ENCODE measurements at places on chromosomes 12 and 14.

DNA sequence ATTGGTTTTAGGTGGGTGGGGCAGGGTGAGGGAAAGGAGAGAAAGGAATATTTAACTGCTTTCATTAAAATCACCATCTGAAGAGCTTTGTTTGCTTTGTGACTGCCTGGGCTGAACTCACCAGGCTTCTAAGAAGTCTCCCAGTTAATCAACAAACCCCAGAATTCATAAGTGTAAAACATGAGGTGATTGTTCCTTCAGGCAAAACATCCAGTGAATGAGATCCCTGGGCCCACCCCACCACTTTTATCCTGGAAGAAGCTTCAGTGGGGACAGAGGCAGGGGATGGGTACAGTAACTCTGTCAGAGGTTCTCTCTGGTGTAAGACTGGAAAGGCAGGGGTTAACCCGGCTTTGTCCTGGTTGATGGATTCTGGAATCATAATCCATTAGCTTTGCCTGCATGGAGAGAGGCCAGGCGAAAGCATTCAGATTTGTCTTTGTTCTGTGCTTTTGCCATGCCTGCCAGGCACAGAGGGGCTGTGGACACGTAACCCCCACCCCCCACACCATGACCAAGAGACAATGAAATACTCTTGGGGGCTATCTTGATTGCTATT is 16.7 kb downstream of the PDE1B start:
- DNase-seq, result no peak

GRCh38 chr12:89211456-89211855 is 140.8 kb downstream of the DUSP6 start:
- DNase-seq, result no peak

GRCh38 chr12:1539135-1539534 is 55.2 kb downstream of the FBXL14 start:
- no peak for DNase-seq

- DNase-seq, result no peak
Measured at GRCh38 chr12:28374556-28374955, 184.3 kb downstream of the CCDC91 start.

DNA sequence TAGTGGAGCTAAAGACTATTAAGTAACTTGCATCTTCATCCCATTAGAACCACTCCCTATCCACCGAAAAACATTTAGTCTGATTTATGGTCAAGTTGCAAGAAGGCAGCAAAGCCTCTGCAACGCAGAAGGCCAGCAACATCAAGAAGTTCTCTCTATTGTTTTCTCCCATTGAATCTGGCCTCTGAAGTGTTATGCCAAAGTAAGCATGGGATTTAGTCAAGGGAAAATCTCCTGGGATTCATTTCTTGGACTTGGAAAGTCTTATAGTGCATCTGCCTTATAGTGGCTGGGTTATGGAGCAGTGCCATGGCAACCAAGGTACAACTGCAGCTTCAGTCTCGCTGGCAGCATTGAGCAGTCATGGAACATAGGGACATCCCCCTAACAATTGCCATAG is 87.7 kb upstream of the KRR1 start:
- no peak for DNase-seq

DNA sequence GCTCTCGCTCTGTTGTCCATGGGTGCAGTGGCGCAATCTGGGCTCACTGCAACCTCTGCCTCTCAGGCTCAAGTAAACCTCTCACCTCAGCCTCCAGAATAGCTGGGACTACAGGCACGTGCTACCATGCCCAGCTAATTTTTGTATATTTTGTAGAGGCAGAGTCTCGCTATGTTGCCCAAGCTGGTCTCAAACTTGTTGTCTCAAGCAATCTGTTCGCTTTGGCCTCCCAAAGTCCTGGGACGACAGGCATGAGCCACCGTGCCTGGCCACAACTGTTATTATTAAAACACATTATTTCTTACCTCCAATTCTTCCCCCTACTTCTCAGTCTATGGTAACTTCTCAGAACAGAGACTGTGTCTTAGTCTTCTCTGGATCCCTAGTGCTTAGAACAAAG is 143.3 kb downstream of the DICER1 start:
- no peak for DNase-seq

DNA sequence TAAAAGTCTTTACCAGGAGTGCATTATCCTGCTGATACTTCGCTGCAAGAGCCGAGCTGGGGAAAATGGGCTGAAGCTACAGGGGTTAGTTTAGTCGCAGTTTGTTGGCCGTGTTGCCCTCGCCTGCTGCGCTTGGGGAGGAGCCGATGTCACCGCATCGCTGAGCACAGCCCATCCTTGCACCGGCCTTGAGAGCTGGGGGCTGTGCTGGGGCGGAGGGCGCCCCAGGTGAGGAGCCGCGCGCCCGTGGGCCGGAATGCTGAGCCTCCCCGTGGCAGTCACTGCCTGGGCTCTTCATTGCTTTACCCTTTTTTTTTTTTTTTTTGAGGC is 50.0 kb downstream of the ADGRD1 start:
- no peak for DNase-seq

GRCh38 chr12:81339071-81339470 is 261.2 kb downstream of the ACSS3 start:
- DNase-seq, result no peak

DNA sequence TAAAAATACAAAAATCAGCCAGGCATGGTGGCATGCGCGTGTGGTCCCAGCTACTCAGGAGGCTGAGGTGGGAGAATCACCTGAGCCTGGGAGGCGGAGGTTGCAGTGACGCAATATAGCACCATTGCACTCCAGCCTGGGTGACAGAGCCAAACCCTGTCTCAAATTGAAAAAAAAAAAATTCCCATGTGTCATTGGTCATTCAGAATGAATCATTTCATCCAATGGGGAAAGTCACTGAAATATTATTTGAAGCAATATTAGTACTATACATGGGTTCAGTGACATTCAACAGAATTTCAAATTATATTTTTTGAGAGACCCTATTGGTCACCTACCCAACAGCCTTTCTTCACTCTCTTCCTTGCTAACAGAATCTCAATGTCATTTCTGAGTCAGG is 276.1 kb downstream of the ITPR2 start:
- DNase-seq, result no peak

- DNase-seq, result peak; percentile 97
Measured at GRCh38 chr12:47963340-47964040, at the start of gene TMEM106C. TMEM106C (plus strand) TSS chr12:47963596; CDS start chr12:47964237, 641 bp downstream.

- DNase-seq, result no peak
Measured at GRCh38 chr14:47959740-47960139, 284.3 kb upstream of the MDGA2 start.

DNA sequence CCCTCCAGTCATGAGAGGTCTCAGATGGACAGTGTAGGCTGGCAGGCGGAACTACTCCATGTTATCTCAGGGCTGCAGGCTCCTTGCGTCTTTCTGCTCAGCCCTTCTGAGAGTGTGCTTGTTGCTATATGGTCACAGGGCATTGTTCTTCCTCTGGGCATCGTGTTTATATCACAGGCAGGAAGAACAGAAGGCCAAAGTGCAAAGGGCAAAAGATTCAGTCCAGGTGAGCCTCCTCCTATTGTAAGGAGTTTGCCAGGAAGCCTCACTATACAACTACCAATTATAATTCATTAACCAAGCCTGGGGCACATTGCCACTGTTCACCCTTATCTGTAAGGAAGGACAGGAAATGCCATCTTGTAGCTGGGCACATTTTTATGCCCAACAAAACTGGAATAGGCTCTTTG is 195.5 kb upstream of the KITLG start:
- no peak for DNase-seq

DNA sequence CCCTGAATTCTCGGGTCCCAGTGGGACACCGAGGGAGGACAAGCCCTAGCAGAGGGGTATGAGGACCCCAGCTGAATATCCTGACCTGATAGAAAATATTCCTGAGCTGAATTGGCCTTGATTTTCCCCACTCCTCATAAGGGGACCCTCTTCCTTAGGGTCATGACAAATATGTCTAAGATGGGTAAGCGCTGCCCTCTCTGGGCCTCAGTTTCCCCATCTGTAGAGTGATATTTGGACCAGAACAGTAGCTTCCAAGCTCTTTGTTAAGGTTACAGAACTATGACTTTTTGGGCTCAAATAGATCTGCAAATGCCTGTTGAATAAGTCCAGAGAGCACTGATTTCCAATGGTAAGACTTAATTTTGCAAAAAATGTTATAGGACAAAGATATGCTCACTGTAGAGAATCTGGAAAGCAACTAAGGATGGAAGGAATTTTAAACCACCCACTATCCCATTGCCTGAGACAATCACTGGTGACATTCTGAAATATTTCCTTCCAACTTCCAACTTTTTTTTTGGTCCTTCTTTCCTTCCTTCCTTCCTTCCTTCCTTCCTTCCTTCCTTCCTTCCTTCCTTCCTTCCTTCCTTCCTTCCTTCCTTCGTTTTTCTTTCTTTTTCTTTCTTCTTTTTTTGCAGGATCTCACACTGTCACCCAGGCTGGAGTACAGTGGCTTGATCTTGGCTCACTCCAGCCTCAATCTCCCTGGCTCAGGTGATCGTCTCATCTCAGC is 32.0 kb downstream of the MYL2 start:
- no peak for DNase-seq

- no peak for DNase-seq
Measured at GRCh38 chr14:93895023-93895604, 32.0 kb upstream of the FAM181A start.

GRCh38 chr12:117165342-117165741 is 24.9 kb downstream of the FBXO21 start:
- DNase-seq, result peak; percentile 87

GRCh38 chr12:115079760-115080159 is 395.8 kb upstream of the TBX3 start:
- DNase-seq, result no peak

- no peak for DNase-seq
Measured at GRCh38 chr12:66217342-66217917, 28.4 kb downstream of the IRAK3 start.

DNA sequence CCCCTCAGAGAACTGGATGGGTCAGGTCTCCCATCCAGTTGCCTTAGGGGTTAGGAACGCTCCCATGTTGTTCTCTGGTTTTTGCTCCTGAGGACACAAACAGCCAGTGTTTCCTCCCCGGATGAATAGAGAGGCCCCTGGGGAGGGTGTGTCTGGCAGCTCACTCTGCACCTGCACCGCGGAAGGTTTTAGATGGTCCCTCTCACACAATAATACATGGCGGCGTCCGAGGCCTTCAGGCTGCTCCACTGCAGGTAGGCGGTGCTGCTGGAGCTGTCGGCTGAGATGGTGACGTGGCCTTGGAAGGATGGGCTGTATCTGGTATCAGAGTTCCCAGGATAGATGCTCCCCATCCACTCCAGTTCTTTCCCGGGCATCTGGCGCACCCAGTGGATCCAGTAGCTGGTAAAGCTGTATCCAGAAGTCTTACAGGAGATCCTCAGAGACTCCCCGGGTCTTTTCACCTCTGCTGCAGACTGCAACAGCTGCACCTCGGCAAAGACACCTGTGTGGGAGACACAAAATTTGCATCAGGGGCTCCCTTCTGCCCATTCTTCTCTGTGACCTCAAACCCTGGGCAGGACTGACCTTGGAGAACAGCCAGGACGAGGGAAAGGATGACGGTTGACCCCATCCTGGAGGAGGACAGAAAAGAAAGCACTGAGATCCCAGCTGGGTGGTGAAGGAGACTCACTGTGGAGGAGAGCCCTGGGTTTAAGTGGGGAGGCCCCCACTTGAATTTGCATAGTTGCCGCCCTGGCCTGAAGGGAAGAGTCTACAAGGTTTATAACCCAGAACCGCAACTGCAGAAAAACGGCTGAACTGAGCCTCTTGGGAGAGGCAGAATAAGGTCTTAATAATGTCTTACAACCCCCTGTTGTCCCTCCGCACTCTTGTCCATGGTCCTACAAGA is 1324.8 kb downstream of the TMEM121 start:
- DNase-seq, result no peak

Data from cerebellum (tissue), 4 donors.